ENCODE measurements at places on chromosomes 1 and 21.

DNA sequence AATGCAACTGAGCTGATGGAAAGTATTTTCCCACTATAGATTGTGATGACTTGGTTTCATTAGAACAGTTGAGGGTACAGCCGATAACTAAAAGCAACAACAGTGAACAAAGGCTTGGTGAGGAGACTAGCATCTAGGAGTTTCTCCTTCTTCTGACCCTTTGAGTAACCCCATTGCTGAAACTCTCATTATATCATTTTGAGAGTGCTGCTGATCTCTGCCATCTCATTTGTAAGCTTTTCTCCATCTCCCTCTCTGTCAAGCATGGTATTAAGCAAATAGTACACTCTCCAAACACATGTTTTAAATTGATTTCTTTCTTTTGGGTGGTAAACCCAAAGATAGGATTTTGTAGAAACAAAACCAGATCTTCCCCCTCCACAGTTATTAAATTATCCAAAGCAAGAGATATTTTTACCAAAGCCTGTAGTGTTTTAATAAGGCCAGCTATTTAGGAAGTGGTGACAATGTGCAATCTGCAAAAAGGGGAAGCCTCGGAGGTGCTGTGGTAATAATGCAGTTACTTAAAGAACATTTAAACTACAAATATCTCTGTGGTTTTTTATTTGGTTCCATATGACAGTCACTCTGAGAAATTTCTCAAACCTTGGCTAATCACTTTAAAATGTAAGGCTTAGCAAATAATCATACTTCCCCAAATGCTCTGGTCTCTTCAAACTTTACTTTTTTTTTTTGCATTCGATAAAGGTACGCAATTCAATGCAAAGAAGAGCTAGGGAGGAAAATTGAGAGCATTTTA is 287.5 kb downstream of the HLX start:
- DNase-seq: peak; percentile 99

DNA sequence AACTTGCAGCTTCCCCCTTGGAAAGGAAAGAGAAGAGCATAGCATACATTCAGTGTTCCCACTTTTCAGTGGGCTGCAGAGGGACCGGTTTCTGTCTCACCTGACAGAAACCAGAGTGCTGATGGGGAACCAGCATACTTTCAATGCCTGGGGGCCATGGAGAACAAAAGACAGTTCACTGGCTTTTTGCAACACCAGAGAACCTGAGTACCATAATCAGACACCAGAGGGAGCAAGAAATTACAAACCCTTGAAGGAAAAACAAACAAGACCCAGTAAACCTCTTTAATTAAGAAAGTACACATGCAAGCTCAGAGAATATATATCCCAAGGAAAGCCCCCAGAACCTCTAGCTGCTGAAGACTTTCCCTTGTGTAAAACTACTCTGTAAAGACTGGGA is 51.1 kb downstream of the CSMD2 start:
- no peak for DNase-seq

- DNase-seq: no peak
These were observed 356.4 kb downstream of the PTPRU start for GRCh38 chr1:29592731-29593130.

DNA sequence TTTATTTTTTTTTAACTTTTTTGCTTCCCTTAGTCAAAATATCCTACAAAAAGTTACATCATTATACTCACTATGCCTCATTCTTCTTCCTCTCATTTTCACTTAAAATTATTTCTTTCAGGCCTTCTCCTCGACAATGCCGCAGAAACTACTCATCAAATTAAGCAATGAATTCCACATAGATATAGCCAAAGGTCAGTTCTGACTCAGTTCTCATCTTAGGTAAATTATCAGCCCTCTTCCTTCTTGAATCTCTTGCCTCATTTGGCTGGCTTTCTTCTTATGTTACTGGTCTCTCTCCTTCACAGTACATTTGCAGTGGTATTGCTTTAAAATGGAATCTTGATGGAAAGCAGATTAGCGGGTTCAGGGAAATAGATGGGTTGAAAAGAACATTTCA is 260.7 kb upstream of the BRINP3 start:
- DNase-seq: no peak

DNA sequence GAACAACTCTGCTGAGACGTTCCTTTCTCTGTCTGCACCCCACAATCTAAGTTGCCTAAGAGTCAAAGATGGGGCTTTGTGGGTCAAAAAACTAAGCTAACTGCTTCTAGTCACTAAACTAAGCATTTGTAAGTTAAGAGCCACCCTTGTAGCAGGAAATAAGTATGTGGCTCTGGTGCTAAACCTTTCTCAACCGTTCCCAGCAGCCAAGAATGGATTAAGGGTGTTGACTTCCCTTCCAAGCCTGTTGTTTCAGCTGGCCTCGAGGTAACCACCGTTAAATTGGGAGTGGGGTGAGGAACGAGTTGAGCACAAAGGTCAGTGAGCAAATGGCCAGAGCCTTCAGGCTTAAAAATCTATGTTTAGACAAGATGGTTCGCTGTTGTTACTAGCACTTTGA is 169.1 kb downstream of the TRIM33 start:
- no peak for DNase-seq
